ENCODE measurements at places on chromosomes 2 and 18. TPM values are rescaled to one million over a fixed set of nuclear protein-coding genes. Genes with fewer than 3 reads are reported as not detected.

ADAM23 gene
- 20.0 TPM for total RNA-seq

DNA sequence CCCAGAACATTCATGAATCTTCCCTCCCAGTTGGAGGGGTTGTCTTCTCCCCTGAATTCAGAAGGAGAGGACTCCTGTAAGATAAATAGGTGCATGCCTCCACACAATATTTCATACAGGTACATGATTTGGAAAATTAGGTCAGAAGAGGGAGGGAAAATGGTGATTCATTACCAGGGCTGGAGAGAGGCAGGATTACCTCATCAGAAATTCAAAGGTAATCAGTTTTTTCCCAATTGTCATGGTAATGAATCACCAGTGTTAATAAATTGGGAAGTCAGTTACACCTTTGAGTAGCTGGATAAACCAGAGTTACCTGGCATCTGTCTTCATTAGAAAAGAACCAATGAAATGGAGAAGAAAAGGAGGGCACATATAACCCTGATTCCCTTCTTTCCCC, 128.5 kb downstream of the EN1 start:
- no peak for DNase-seq

GRCh38 chr2:10277293-10278028, 25.2 kb upstream of the HPCAL1 start:
- no peak for DNase-seq

GRCh38 chr2:165141601-165142354, 62.1 kb downstream of the SCN3A start:
- no peak for DNase-seq

Measured in frontal cortex (tissue), 4 donors.